ENCODE measurements at places on chromosomes 11 and 22. TPM values are rescaled to one million over a fixed set of nuclear protein-coding genes. Genes with fewer than 3 reads are reported as not detected.

The PARVG gene
- 6.3 TPM for total RNA-seq

GRCh38 chr11:315051-315481, 1.2 kb downstream of the IFITM1 start:
- DNase-seq = no peak
- H3K4me1 ChIP-seq = peaks cover 27% of the 10 kb centered on the region
- H3K36me3 ChIP-seq = no peaks in the 10 kb centered on the region
- H3K27me3 ChIP-seq = no peaks in the 10 kb centered on the region
- peak overlapping the region; percentile 68 for H3K4me3 ChIP-seq
- H3K27ac ChIP-seq = no peak overlapping the region

The SEC14L6 gene
- total RNA-seq = not detected

- no peak overlapping the region for H3K27ac ChIP-seq
- no peaks in the 10 kb centered on the region for H3K36me3 ChIP-seq
- H3K4me3 ChIP-seq = no peak overlapping the region
These were observed 340.4 kb downstream of the ETS1 start for GRCh38 chr11:128246810-128247594.

- no peak for DNase-seq
- no peaks in the 10 kb centered on the region for H3K4me1 ChIP-seq
- H3K4me3 ChIP-seq = no peak overlapping the region
- no peaks in the 10 kb centered on the region for H3K36me3 ChIP-seq
These were observed 19.3 kb upstream of the MRGPRX2 start for GRCh38 chr11:19079643-19080440.

GRCh38 chr22:17997456-17997855, 26.9 kb downstream of the MICAL3 start:
- peak overlapping the region; percentile 94 for H3K27ac ChIP-seq
- DNase-seq = peak; percentile 51
- H3K4me3 ChIP-seq = peak overlapping the region; percentile 15
- peaks cover 12% of the 10 kb centered on the region for H3K36me3 ChIP-seq
- H3K27me3 ChIP-seq = no peaks in the 10 kb centered on the region
- peaks cover 83% of the 10 kb centered on the region for H3K4me1 ChIP-seq

The TRPM5 gene
- total RNA-seq = not detected

- H3K4me3 ChIP-seq = no peak overlapping the region
- no peaks in the 10 kb centered on the region for H3K27me3 ChIP-seq
- H3K27ac ChIP-seq = no peak overlapping the region
- no peaks in the 10 kb centered on the region for H3K36me3 ChIP-seq
These were observed 1081.6 kb downstream of the BRD1 start for GRCh38 chr22:48745842-48746788.

DNA sequence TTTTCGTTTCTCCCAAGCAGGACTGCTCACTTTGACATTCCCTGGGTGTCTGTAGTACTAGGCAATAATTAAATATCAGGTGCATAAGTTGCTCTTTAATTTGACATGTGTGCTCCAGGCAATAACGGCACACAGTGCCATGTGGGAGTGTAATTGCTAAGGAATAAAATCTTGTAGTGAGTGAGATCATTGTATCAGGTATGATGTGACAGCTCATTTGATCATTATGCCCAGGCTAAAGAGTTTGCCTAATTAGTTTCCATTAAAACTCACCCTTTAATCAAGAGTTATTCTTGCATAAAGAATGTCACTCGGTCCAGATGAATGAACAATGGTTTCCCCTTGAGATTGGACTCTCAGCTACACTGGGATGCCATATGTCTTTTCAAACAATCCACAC, 220.0 kb downstream of the INSC start:
- no peaks in the 10 kb centered on the region for H3K4me1 ChIP-seq
- no peak for DNase-seq

The DAGLA gene
- not detected for total RNA-seq

DNA sequence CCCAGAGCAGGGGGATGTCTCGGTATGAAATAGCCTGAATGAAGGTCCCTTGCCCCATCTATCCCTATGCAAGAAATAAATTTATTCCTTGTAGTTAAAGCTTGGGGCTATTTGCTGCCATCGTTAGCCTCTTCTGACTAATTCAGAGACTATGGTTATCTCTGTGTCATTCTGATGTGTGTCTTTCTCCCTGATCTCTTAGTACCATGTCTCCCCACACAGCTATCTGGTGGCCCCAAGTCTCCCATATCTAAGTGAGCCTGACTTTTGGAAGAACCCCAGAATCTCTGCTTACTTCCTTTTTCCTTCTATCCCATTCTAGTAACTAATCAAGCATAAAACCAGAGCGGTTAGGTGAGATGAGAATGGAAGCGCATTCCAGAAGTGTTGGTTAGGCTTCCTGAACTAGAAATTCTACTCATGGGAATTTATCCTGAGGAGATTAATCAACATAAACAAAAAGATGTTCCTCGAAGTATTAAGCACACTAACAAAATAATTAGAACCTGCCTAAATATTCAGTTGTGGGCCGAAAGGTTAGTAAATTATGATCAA, 71.4 kb upstream of the BMAL1 start:
- DNase-seq = no peak
- H3K4me3 ChIP-seq = no peak overlapping the region
- H3K4me1 ChIP-seq = no peaks in the 10 kb centered on the region
- no peak overlapping the region for H3K27ac ChIP-seq
- no peaks in the 10 kb centered on the region for H3K36me3 ChIP-seq

- H3K36me3 ChIP-seq = no peaks in the 10 kb centered on the region
- no peak overlapping the region for H3K4me3 ChIP-seq
- no peak for DNase-seq
- no peaks in the 10 kb centered on the region for H3K27me3 ChIP-seq
- no peaks in the 10 kb centered on the region for H3K4me1 ChIP-seq
- H3K27ac ChIP-seq = no peak overlapping the region
These were observed 7.8 kb downstream of the PRG3 start for GRCh38 chr11:57373146-57373545.

GRCh38 chr11:75740681-75741080, 23.0 kb downstream of the MOGAT2 start:
- no peaks in the 10 kb centered on the region for H3K27me3 ChIP-seq
- DNase-seq = no peak
- no peak overlapping the region for H3K27ac ChIP-seq
- no peak overlapping the region for H3K4me3 ChIP-seq
- no peaks in the 10 kb centered on the region for H3K36me3 ChIP-seq

DNA sequence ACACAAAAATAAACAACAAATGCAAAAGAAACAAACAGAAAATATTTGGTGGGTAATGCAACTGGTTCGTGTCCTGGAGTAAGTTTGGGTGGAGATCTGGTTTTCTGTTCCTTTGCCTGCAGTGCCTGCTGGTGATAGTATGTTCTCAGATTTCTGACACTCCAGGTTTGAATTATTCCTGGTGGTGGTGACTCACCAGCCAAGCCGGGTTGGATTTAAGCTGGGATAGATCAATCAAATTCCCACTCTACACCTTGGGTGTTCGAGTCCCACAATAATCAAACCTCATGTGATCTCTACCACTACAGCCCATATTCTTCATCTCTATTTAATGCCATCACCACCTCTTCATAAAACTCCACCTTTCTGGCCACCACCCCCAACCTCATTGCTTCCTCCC, 421.8 kb downstream of the NTM start:
- H3K27ac ChIP-seq = no peak overlapping the region
- no peaks in the 10 kb centered on the region for H3K4me1 ChIP-seq
- H3K27me3 ChIP-seq = no peaks in the 10 kb centered on the region
- H3K4me3 ChIP-seq = no peak overlapping the region
- DNase-seq = no peak

- H3K4me1 ChIP-seq = no peaks in the 10 kb centered on the region
- no peak overlapping the region for H3K4me3 ChIP-seq
- H3K27ac ChIP-seq = no peak overlapping the region
- no peaks in the 10 kb centered on the region for H3K36me3 ChIP-seq
These were observed 899.6 kb downstream of the OPCML start for GRCh38 chr11:132632641-132633124.

DNA sequence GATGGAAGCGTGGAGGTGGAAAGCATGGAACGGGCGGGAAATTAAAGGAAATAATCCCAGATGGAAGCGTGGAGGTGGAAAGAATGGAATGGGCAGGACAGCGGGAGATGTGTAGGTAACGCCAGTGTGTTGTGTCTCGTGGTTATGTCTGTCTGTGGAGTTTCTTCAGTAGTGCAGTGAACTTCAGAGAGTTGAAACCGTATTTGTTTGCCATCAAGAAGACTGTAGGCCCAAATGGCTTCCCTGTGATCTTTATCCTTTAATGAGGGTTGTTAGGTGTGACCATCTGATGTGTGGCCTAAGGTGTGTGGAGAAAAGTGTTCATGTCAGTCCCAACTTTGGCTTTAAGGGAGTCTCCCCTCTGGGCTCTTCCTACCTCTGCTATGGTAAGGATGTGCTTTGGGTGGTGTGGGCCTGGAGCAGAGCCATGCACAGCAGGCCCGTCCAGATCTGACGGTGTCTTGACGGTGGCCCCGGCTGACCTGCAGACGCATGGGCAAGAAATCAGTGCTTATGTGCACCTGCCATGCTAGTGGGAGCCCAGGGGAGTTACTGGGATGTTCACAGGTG, 39.6 kb downstream of the AP2A2 start:
- no peaks in the 10 kb centered on the region for H3K4me1 ChIP-seq
- no peak overlapping the region for H3K4me3 ChIP-seq
- no peak for DNase-seq
- no peak overlapping the region for H3K27ac ChIP-seq

- no peaks in the 10 kb centered on the region for H3K36me3 ChIP-seq
- H3K27ac ChIP-seq = no peak overlapping the region
- no peaks in the 10 kb centered on the region for H3K4me1 ChIP-seq
- H3K4me3 ChIP-seq = no peak overlapping the region
These were observed 108.8 kb downstream of the MPPED1 start for GRCh38 chr22:43520632-43521039.

- H3K4me1 ChIP-seq = no peaks in the 10 kb centered on the region
- no peak overlapping the region for H3K4me3 ChIP-seq
- DNase-seq = no peak
- H3K27me3 ChIP-seq = no peaks in the 10 kb centered on the region
These were observed 26.0 kb upstream of the TMPRSS5 start for GRCh38 chr11:113732092-113732491.

DNA sequence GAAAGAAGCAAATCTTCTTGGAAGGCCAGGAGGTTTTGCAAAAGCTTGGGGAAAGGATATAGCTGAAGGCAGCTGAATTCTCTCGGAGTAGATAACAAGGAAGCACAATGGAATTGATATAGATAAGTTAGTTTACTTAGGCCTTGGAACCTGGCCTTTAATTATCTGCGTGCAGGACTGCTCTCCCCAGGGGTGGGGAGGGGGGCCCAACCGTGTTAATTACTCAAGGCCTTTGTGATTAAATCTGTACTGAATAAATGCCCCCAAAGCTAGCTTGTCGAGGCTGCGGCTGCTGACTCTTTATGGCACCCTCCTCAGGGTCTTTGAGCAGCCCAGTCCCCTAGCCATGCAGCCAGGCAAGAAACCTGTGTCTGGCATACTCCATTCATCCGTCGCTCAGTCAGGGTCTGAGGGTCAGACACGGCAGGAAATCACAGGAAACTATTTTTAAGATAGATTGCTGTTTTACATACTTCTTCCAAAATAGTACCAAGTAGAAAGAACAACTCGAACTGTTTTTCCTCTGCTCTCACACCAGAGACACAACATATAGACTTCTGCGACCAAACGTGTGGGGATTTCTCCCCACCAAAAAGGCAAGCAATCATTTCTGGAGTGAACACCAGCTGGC, 36.5 kb downstream of the MS4A2 start:
- DNase-seq = no peak
- peaks cover 8% of the 10 kb centered on the region for H3K4me1 ChIP-seq
- no peaks in the 10 kb centered on the region for H3K27me3 ChIP-seq
- H3K36me3 ChIP-seq = no peaks in the 10 kb centered on the region

The SCN2B gene
- total RNA-seq = 0.25 TPM

DNA sequence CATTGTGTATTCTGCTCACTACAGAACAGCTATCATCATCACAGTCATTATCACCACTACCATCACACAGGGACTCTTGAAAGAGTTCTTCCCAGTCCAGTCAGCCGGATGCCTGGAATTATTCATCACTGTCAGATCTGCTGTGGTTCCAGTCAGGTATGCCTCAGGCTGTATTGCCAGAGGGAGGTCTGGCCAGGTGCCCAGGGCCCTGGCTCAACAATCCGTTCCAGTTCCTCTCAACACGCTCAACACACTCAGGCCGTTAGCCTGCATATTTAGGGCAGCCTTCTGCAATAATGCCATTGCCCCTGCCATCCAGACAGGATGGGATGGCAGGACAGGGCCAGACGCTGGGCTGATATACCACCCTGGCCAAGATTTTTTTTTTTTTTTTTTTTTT, 28.6 kb upstream of the RASL10A start:
- H3K27me3 ChIP-seq = no peaks in the 10 kb centered on the region

- peak overlapping the region; percentile 32 for H3K4me3 ChIP-seq
- no peaks in the 10 kb centered on the region for H3K36me3 ChIP-seq
- peak; percentile 96 for DNase-seq
These were observed 120.4 kb downstream of the SEZ6L start for GRCh38 chr22:26289611-26290101.

The TESMIN gene
- total RNA-seq = 0.36 TPM

The CDC45 gene
- 28.1 TPM for total RNA-seq

DNA sequence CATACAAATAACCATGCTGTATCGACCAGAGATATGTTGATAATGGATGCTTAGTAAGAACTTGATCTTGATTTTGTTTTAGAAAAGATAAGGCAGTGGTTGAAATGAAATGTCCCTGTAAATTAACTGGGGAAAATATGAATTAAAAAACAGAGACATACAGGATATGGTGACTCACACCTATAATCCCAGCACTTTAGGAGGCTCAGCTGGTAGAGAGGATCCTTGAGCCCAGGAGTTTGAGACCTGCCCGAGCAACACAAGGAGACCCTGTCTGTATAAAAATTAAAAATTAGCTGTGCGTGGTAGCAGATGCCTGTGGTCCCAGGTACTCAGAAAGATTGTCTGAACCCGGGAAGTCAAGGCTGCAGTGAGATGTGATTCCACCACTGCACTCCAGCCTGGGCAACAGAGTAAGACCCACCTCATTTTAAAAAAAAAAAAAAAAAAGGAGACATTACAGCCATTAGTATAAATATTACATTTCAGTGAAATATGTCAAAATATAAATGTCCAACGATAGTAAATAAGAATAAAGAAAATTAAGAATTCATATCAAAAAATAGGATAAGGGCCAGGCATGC, 4.6 kb downstream of the PICALM start:
- H3K4me3 ChIP-seq = peak overlapping the region; percentile 17
- no peak for DNase-seq
- H3K27me3 ChIP-seq = no peaks in the 10 kb centered on the region
- H3K36me3 ChIP-seq = peaks cover 7% of the 10 kb centered on the region

DNA sequence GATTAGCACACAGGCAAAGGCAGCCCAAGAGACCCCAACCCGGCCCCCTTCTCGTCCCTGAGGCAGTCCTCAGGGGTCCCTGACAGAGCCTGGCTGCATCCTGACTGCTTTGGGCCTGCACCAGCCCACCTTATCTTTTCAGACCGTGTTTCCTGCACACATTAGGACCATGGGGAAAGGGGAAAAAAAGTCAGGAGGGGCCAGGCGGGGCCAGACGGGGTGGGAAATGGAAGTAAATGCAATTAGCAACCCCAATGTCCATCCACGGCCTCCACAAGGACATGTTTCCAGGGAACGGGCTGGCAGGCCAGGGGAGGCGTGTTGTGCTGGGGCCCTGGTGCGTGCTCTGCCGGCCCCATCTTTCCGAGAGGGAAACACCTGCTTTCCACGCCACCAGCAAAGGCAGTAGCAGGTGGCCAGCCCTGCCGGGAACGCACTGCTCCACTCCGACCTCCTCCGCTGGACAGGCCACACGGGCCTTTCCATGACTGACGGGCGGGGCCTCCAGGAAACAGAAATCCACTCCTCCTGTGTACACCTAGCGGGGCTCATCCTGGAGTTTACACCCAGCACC, 7.4 kb downstream of the EHD1 start:
- no peak for DNase-seq
- H3K4me1 ChIP-seq = peaks cover 80% of the 10 kb centered on the region
- H3K27ac ChIP-seq = peak overlapping the region; percentile 75
- no peaks in the 10 kb centered on the region for H3K27me3 ChIP-seq

The JAM3 gene
- total RNA-seq = 4.8 TPM

Data from Karpas-422 (cell line).